ENCODE measurements at places on chromosomes 5 and 9.

DNA sequence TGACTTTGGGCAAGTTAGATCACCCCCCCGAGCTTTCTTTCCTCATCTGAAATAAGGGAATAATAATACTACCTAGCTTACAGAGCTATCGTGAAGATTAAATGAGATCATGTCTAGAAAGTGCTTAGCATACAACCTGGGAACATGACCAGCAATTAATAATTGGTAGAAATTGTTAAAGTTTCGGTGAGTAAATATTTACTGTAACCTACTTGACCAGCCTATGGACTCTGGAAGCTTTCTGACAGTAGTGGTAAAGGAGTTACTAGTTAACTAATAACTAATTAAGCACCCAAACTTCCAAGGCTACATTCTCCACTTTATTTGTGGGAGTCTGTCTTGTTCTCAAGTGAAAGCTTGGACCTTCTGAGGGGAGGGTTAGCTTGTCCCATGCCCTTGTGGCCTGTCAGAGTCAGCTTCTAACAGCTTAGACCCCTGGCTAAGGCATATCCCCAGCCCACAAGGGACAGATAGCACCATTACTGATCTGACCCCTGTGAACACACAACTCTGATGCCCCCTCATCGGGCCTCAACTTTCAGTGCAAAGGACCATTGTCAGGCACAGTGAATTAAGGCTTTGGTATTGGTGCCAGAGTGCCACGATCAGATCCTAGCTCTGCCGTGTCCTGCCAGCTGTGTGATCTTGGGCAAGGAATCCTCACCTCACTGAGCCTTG, 58.7 kb upstream of the SAP30L start:
- no peak for DNase-seq

- no peak for DNase-seq
These were observed 91.1 kb downstream of the TARS1 start for GRCh38 chr5:33531824-33532223.

DNA sequence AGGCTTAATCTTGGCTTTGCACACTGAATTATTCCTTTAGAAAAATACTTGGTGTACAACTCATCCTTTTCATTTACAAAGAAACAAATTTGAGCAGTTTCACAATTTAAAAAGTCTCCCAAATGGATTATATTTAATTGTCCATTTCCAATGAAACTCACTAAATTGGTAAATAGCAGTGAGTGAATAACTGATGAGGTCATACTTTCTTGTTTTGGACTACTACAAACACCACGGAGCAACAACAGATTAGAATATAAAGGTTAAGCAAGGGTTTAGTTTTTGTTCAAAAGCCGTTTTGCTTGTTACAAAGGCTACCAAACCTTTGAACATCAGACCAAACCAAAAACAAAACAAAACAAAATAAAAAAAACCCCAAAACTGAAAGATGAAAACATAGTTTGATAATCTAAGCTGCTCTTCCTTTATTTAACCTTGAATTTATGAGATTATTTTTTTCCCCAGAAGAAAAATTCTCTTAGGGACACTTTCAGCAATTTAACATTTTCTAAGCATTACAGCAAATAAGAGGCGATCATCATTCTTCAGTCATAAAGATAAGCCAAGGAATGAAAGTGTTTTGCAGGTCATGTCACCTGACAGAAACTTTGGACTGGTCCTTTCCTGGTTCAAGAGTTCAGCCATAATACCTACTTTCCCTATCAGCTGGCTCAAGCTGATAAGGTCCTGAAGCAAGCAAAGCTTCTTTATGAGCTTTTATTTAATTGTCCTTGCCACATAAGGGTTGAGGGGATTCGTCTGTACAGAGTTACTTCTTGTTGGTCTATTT, 99.7 kb upstream of the CDKN2B start:
- DNase-seq = no peak

- no peak for DNase-seq
These were observed 40.0 kb downstream of the ARL15 start for GRCh38 chr5:54270326-54270725.

DNA sequence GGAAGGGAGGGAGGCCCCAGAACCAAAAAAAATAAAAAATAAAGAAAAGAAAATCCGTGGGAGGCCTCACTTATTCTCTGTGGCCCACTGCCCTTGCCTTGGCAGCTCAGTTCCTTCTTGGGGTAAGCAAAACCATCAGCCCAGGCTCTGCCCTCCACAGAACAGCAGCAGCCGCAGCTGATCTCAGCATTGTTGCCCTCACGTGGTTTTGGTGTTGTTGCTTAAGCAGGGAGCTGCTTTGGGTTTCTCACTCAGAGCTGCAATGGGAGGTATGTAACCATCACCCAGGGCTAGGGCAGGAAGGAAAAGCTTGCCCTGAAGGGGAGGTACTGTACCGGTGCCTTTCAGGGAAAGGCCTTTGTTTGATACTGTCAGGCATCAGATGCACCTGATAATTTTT, 374.7 kb upstream of the WWC1 start:
- peak; percentile 75 for DNase-seq

DNA sequence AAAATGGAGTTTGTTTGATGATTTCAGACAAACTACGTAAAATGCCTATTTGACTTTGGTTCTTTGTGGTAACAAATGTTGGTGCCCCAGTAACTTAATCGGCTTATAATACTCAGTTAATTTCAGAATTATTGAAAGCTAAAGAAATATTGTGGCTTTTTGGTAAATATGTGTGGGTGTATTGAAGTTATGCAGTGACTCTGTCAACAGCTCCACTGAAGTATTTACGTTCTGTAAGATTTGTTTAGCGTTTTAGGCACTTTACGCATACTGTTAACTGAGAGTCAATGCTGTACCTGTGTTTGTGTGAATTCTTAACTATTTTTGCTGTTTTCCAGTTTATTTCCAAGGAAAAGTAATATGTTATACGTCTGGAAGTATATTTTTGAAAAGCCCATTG, 2.2 kb downstream of the RAD23B start:
- no peak for DNase-seq

GRCh38 chr5:169870211-169870610, 110.1 kb downstream of the INSYN2B start:
- no peak for DNase-seq

DNA sequence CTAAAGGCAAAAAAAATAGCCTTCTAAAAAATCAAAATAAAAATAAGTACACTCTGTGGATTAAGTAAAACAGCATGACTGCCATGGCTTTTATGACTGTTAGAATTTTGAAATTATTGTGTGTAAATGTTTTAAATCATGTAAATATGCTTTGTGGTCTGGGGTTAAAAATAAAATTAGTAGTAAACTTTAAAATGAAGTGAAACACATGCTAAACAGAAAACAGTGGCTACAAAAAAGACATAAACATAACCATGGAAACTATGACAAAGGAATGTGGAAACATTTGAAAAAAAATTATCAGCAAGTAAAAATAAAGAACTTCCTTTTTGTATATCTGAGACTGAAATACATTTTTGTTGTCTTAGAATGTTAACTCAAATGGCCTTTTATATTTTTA, 134.5 kb upstream of the SPEF2 start:
- no peak for DNase-seq

- DNase-seq = no peak
These were observed 12.8 kb downstream of the OLFM1 start for GRCh38 chr9:135100241-135100681.

DNA sequence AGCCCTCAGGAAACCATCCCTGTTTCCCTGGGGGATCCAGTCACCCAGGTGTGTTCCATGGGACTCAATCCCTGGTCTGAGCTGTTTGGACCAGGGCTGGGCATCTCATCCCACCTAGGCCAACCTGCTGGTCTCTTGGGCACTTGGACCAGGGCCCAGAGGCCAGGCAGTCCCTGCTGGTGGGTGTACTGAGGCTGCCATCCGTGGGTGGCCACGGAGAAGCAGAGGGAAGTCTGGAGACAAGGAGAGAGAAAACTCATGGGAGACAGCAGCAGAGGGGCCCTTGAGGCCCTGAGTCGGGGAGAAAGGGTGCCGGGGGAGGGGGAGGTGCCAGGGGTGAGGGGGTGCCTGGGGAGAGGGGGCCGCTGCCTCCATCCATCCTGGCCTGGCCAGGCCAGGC, 247.8 kb downstream of the PBX3 start:
- no peak for DNase-seq

DNA sequence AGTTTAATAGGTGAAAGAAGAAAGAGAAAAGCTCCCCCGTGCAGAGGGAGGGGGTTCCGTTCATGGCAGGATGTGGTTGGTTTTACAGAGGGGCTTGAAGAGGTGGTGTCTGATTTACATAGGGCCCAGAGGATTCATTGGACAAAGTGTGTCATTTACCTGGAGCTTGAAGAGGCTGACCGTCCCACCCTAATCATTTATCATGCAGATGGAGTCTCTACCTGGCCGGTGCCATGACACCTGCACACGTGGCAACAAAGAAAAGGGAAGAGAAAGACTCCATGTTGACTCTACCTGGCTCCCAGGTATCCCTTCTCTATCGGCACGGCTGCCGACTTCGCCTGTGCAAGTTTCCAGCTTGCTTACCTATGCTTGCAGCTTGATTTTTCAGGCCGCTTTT, 35.3 kb upstream of the PRRC2B start:
- DNase-seq = no peak

DNA sequence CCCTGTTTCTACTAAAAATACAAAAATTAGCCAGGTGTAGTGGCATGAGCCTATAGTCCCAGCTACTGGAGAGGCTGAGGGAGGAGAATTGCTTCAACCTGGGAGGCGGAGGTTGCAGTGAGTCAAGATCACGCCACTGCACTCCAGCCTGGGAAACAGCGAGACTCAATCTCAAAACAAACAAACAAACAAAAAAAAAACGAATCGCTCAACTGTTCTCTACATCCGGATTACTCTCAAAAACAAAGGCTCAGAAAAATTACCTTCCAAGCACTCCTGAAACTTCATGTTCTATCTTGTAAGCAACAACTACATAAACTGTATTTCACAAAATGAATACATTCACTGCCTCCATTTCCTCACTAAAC, 14.0 kb downstream of the UBAP2 start:
- DNase-seq = no peak

GRCh38 chr9:102362470-102363132, 624.2 kb upstream of the GRIN3A start:
- DNase-seq = no peak

GRCh38 chr9:109775516-109775915, 4.5 kb upstream of the PALM2AKAP2 start:
- DNase-seq = no peak

DNA sequence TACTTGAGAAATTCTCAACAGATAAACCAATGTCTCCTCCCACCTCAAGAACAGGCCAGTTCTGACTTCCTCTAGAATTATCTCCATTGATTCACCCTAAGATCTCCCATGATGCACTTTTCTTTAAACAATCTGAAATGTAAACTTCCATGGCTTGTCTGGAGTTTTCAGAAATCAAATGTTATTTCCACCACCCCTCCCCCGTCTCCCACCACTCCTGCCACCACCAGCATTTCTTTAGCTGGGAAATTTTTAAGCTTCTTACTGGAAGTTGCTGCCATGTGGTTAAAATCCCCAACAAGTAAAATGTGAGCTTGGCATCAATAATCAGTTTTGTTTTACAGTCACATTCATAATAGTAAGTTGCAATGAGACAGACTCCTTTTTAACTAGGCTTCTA, 32.8 kb upstream of the BASP1 start:
- no peak for DNase-seq

DNA sequence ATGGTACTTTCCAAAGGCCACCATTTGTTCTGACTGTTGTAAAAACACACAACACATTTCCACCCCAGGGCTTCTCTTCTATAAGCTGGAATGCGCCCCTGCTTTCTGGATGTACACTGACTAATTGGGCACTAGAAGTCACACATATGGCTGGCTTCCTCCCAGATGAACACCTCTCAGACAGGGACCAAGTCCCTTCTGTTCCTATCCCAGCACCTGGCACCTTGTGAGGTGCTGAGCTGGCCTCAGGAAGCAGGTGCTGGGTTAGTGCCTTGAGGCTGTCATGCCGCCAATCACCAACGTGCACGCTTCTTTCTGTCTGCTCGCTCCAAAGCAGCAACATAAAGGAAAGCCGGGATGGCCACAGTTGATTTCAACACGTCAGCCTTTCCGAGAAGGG, 93.2 kb downstream of the FSTL4 start:
- no peak for DNase-seq

DNA sequence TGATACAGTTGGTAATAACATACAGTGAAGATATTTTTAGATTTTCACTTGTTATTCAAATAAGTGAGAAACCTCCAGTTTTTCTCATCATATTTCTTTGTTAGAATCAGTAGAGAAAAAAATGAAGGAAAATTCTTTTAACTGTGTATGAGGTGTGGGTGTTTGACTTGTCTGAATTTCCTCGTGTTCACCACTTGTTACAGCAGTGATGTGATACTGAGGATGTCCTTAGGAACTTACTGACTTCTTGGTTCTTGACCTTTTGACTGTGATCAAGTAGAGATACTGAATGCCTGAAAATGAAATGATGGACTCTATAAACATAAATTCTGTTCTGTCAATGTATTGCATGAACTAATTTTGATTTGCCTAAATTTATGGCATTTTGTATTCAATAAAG, 10.7 kb downstream of the PBX3 start:
- no peak for DNase-seq

- no peak for DNase-seq
These were observed 66.3 kb upstream of the UNC5A start for GRCh38 chr5:176743868-176744583.

DNA sequence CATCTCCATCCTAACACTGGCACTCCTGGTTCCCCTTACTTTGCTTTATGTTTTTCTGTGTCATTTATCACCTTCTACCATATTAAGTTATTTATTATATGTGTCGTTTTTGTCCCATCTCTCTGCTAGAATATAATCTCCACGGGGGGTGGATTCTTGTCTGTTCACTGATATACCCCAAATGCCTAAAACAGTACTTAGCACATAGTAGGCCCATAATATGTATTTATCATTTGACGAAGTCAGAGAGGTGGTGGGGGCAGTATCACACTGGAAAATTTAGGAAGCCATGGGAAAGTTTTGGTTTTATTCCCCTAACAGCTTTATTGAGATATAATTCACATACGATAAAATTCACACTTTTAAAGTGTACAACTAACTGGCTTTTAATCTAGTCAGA, 14.4 kb downstream of the ZCCHC9 start:
- DNase-seq = no peak

GRCh38 chr5:88660947-88661805, 221.8 kb downstream of the MEF2C start:
- peak; percentile 97 for DNase-seq

DNA sequence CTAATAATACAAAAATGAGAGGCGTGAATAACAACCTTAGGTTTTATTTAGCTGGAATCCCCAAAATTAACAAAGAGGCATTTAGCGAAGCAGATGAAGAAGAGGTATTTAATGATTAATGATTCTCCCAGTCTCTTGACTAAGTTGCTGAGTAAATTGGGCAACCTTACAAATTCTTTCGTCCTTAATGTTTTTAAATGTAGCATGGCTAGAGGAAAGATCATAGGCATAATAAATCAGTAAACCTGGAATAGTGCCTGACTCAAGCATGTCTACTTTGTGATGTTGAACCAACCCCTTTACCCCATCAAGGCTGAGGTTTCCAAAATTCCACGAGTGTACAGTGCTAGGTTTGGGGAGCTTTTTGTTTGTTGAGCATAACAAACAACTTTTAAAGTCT, 7.9 kb downstream of the BHMT start:
- no peak for DNase-seq

GRCh38 chr5:89342106-89342876, 459.3 kb upstream of the MEF2C start:
- DNase-seq = no peak

GRCh38 chr5:111606194-111606593, 93.9 kb upstream of the STARD4 start:
- DNase-seq = no peak

- peak; percentile 77 for DNase-seq
These were observed 22.3 kb upstream of the HMCN2 start for GRCh38 chr9:130243015-130243881.

All from urothelium cell line (cell line).